ENCODE measurements at places on chromosomes 6 and 20. TPM values are rescaled to one million over a fixed set of nuclear protein-coding genes. Genes with fewer than 3 reads are reported as not detected.

DNA sequence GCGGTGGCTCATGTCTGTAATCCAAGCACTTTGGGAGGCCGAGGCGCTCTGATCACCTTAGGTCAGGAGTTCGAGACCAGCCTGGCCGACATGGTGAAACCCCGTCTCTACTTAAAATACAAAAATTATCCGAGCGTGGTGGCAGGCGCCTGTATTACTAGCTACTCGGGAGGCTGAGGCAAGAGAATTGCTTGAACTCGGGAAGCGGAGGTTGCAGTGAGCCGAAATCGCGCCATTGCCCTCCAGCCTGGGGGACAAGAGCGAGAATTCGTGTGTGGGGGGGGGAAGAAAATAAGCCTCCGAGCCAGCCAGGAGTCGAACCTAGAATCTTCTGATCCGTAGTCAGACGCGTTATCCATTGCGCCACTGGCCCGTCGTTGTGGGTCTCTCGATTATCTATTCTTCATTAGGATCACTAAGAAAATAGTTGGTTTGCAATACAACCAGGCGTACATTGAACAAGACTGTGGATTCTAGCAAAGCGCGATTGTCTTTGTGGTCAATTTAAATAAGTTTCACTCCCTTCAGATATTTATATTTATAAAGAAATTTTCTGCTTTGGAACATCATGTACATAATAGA, 33.9 kb upstream of the PRSS16 start:
- no peak for DNase-seq

GRCh38 chr20:3082955-3083952, 1.3 kb downstream of the AVP start:
- DNase-seq: no peak

DNA sequence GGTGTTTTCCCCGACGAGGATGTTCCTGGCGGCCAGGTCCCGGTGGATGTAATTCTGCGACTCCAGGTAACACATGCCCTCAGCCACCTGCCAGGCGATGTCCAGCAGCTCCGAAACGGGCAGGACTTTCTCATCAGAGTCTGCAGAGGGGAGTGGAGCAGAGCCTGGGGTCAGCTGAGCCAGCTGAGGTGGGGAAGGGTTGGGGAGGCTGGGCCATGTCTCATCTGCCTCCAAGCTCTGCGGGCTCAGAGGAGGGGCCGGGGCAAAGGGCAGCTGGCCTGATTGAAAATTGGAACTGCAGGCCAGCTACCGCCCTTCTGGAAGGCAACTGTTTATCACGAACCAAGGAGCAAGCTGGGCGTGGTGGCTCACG, 6.4 kb downstream of the PTK6 start:
- no peak for DNase-seq

- DNase-seq: no peak
Observed at GRCh38 chr6:147752689-147753403, 244.4 kb downstream of the SAMD5 start.

ESF1 gene
- 21.7 TPM for total RNA-seq

Measured in testis (tissue), 5 donors.